Brain (organoid and tissue), 16 donors: ENCODE measurements at places on chromosomes 1 and 21.
A peak's percentile ranks its signal among the peaks of the same experiment; 100 is the strongest.

DNA sequence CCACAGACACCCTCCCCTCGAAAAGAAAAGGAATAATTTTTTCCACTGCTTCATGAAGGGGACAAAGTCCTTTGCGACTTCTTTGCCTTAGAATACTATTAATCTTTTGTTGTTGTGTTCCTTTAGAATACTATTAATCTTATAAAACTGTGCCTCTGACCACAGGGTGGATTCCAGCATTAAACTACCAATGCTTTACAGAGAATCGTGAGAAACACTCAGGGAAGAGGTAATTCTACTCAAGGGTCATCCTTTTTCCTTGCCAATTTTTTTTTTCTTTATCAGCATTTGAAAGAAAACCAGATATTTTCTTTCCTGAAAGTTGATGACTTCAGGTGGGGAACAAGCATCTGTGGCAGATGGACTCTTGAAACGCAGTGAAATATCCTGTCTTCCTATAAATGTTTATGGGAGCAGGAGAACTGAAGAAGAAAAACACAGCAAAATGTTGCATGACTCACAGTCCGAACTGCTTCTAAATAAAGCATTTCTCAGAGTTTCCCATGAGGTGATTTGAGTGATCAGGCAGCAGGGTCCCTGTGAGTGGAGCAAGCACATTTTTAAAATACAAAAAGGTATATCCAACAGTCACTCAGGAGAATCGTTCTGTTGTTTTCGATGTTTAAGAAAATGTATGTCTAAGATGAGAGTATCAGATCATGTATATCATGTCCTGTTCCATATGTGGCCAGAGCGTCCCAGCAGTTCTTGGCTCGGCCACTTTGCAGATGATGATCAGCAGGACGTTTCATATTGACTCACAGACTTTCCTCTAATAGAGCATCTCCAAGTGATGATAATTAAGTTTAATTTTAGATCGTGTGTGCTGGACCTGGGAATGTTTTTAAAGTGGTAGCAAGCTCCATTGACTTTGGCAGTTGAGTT lies 154.2 kb upstream of the RUNX1 start:
- no peak for DNase-seq

GRCh38 chr1:235911300-235911662 lies 44.6 kb upstream of the LYST start:
- no peak for DNase-seq

GRCh38 chr1:194533641-194534040 lies 1347.2 kb upstream of the B3GALT2 start:
- DNase-seq: no peak

- DNase-seq: no peak
These were observed 98.4 kb upstream of the WNT4 start for GRCh38 chr1:22241250-22241649.

- DNase-seq: peak; percentile 61
These were observed 7.9 kb upstream of the ADGRB2 start for GRCh38 chr1:31771891-31772668.

DNA sequence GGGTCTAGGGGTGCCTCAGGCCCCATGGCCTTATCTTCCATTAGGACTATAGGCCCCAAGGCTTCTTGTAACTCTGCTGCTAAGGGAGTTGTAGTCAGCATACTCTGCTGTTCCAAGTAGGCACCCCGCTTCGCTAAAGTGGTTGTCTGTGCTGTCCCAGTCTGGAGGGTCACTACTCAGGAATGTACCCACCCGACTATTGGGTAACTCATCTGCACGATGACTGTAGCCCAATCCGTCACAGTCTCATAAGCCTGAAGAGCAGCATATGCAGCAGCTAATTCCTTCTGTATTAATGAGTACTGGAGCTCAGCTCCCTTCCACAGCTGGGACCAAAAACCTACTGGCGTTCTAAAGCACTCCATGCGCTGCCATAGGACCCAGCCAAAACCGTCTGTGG lies 111.0 kb downstream of the GDAP2 start:
- DNase-seq: no peak

GRCh38 chr1:208206092-208206698 lies 38.0 kb downstream of the PLXNA2 start:
- no peak for DNase-seq

DNA sequence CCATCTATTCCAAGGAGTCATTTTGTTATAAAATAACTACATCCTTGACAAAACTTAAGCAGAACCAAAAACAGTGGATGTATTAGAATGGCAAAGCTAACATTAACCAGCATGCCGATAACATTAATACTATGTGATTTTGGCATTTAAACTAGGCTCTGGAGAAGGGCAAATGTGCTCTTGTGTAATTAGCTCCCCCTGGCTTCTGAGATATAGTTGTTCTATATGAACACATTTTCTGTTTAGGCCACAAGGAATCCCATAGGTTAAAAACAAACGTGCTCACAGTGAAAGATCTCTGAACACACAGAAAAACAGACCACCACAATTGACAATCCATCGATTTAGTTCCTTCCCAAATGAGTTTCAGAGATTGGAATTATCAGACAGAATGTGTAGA lies 57.4 kb upstream of the TARS2 start:
- no peak for DNase-seq

DNA sequence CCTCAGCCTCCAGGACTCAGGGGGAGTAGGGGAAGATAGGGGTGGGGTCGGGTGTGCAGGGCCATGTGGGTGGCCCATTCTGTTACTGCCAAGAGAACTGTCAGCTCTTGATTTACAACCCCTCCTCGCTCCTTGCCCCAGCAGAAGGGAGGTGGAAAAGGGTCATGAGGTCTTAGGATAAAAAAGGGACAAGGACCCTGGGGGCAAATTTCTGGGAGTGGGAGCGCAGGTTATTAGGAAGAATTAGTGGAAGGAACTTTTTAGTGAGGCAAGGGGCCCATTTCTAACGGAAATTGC lies 812 bp downstream of the FAM110D start:
- DNase-seq: no peak

DNA sequence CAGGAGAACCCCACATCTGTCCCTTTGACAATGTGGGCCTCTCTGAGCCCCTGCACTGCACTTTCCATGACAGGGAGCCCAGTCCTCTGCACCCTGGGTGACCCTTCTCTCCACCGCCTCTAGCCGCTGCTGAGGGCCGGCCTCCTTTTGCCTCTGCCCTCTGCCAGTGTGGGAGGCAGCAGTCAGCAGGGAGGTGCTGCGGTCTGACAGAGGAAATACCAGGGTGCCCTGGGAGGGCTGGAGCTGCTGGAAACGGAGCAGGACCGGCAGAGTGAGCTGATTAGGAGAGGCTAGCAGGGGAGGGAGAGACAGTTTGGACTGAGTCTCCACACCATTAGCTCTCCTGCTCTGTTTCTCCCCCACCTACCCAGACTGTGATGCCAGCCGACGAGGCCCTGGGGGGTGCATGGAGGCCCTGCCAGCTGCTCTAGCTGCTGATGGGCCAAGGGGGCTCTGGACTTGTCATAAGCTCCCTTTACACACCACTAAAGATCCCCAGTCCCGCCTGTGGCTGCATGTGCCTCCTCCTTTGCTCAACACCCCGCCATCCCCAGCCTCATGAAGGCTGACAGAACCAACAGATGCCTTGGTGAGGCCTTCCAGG lies 171.1 kb upstream of the KLHDC7A start:
- no peak for DNase-seq
